ENCODE measurements at places on chromosomes 12 and 14.

GRCh38 chr14:98233656-98234055 lies 1038.3 kb downstream of the BCL11B start:
- no peaks in the 10 kb centered on the region for H3K36me3 ChIP-seq
- H3K27me3 ChIP-seq = no peaks in the 10 kb centered on the region
- no peak overlapping the region for H3K27ac ChIP-seq
- no peak for DNase-seq
- H3K4me3 ChIP-seq = no peak overlapping the region

DNA sequence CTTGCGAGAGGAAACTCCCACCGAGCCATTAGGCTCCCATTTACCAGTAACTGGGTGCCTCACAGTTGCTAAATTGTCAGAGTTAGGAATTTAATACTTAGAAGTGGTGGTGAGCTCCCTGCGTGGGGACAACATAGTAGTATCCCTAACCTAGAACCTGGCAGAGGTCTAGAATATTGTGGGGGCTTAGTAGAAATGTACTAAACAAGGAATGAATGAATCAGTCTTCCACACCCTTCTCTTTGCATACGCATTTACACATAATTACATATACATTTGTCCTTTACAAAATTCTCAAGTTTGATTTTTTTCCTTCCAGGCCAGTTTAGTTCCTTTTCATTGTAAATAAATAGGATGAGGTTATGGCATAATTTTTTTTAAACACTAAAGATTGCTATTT lies 24.1 kb downstream of the PELI2 start:
- DNase-seq = no peak
- no peak overlapping the region for H3K27ac ChIP-seq
- no peak overlapping the region for H3K4me3 ChIP-seq
- H3K36me3 ChIP-seq = no peaks in the 10 kb centered on the region
- H3K27me3 ChIP-seq = no peaks in the 10 kb centered on the region
- H3K4me1 ChIP-seq = peaks cover 4% of the 10 kb centered on the region

DNA sequence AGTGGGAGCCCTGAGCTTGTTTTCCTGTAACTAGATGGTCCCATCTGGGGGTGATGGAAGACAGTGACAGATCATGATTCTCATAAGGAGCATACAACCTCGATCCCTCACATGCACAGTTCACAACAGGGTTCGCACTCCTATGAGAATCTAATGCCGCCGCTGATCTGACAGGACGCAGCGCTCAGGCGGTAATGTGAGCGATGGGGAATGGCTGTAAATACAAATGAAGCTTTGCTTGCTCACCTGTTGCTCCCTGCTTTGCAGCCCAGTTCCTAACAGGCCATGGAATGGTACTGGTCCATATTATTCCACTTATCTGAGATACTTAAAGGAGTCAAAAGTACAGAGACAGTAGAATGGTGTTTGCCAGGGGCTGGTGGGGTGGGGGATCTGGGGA lies 9.9 kb upstream of the CEP83 start:
- no peaks in the 10 kb centered on the region for H3K27me3 ChIP-seq
- no peaks in the 10 kb centered on the region for H3K36me3 ChIP-seq
- no peak for DNase-seq
- no peaks in the 10 kb centered on the region for H3K4me1 ChIP-seq
- no peak overlapping the region for H3K4me3 ChIP-seq
- no peak overlapping the region for H3K27ac ChIP-seq

DNA sequence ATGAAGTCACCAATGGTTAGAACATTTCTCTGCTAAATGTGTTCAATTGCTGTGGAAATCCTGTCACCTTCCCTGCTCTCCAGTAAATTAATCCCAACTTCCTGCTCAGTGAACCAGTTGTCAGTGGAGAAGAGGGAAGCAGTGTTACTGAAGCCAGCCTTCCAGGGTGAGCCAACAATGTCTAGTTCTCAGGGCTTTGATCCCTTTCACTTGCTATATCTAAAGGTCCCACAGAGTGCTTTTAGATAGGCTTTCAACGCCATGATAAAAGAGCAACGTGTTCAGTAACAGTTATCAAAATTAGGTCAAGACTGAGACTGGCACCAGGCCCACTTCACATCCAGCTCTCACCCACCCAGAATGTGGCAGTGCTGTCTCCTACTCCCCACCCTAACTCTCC lies 139.7 kb downstream of the KCNH5 start:
- H3K36me3 ChIP-seq = no peaks in the 10 kb centered on the region
- DNase-seq = no peak
- H3K27ac ChIP-seq = no peak overlapping the region
- no peak overlapping the region for H3K4me3 ChIP-seq

DNA sequence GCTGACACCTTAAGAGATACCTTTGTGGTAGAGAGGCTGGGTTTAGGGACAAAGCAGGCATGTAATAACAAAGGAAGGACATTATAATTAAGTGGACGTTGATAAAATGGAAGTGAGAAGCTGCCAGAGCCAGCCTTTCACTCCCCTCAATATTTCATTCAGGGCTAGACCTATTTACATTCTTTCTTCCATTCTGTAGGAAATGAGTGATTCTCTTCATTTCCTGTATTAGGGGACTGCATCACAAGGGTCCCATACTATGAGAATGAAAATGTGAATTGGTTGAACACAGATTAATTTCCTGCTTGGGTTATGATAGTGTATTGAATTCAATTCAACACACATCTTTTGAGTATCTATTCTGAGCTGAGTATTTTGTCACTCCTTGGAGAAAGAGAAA lies 143.0 kb downstream of the OTOGL start:
- H3K4me3 ChIP-seq = no peak overlapping the region
- no peak for DNase-seq
- H3K27me3 ChIP-seq = no peaks in the 10 kb centered on the region

DNA sequence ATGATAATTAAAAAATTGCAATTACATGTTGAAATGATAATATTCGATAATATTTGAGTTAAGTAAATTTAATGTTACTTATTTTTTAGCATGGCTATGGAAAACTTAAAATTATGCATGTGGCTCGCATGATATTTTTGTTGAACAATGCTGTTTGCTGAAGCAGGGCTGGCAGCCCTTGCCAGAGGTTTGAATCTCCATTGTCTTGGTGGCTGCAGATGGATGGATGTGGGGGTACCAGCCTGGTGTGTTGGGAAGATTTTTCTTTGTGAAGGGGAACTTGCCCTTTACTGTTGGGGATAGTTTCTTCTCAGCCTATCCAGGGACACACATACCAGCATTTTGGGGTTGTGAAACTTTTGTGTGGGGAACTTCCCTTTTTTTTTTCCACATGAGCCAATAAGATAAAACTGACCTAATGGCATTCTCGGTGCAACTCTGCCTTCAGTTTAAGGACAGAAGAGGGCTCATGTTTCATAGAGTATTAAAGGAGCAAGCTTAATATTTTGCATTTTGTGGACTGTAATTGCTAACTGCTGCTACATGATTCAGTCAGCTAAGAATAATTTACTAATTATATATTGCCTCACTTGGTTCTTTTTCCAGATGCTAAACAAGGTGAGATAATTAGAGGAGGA lies 8.8 kb downstream of the RASSF3 start:
- H3K27me3 ChIP-seq = no peaks in the 10 kb centered on the region
- peaks cover 25% of the 10 kb centered on the region for H3K4me1 ChIP-seq
- H3K4me3 ChIP-seq = no peak overlapping the region
- H3K27ac ChIP-seq = peak overlapping the region; percentile 31

DNA sequence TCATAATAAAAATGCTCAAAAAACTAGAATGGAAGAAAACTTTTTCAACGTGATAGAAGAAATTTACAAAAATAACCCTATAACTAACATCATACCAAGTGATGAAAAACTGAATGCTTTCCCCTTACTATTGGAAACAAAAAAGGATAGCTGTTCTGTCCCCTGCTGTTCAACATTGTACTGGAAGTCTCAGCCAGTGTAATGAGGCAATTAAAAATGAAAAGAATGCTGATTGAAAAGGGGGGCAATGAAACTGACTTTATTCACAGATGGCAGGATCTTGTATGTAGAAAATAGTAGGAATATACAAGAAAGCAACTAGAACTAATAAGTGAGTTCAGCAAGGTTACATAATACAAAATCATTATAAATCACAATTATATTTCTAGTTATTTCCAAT lies 337.9 kb upstream of the KITLG start:
- H3K4me3 ChIP-seq = no peak overlapping the region
- no peaks in the 10 kb centered on the region for H3K27me3 ChIP-seq
- H3K4me1 ChIP-seq = peaks cover 5% of the 10 kb centered on the region

GRCh38 chr14:30034152-30034551 lies 106.5 kb upstream of the PRKD1 start:
- H3K27ac ChIP-seq = no peak overlapping the region
- no peaks in the 10 kb centered on the region for H3K27me3 ChIP-seq
- DNase-seq = no peak
- no peaks in the 10 kb centered on the region for H3K36me3 ChIP-seq

DNA sequence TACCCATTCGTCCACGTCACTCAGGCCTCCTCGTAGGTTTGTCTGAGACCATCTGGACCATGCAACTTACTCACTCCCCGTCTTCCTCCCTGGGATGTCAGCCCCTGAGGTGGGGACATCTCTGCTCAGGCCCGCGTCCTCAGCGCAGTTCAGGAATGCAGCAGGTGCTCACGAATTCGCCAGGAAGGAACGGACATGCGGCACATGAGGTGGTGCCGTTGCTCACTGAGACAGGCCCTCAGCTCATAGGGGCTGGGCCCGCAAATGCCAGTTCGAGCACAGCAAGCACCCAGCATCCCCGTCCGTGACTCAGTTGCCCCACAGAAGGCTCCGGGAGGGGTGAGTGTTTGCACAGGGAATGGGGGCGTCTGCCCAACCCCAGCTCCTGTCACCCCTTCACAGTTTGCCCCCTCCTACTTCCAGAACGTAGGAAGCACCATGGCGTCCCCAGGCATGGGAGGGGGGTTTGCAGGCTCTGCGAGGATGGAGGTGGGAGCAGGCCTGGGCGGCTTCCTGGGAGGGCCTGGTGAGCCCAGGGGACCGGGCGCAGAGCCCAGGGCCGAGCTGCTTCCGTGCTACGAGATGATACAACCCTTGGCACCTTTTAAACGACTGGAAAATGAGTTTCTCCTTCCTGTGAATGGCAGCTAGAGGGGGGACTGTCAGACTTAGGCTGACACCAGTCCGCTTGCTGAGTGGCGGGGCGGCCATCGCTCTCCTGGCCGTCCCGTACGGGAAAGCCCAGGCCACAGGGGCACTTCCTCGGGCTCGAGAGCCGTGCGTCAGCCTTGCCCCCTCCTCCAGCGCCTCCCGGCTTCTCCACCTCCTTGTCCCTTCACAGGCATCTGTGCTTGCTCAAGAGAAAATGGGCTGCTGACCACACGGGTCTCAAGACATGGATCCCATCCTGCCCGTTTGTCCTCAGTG lies 6.9 kb downstream of the GALNT9 start:
- peaks cover 11% of the 10 kb centered on the region for H3K4me1 ChIP-seq
- peaks cover 91% of the 10 kb centered on the region for H3K27me3 ChIP-seq
- no peaks in the 10 kb centered on the region for H3K36me3 ChIP-seq
- H3K4me3 ChIP-seq = no peak overlapping the region
- no peak for DNase-seq

GRCh38 chr14:96042248-96042930 lies 3.2 kb downstream of the C14orf132 start:
- peaks cover 6% of the 10 kb centered on the region for H3K27me3 ChIP-seq
- no peak overlapping the region for H3K27ac ChIP-seq
- H3K4me3 ChIP-seq = no peak overlapping the region

GRCh38 chr12:104692557-104693218 lies 235.9 kb downstream of the CHST11 start:
- H3K4me3 ChIP-seq = no peak overlapping the region
- no peak for DNase-seq
- no peaks in the 10 kb centered on the region for H3K4me1 ChIP-seq
- no peaks in the 10 kb centered on the region for H3K27me3 ChIP-seq
- H3K36me3 ChIP-seq = no peaks in the 10 kb centered on the region

- H3K36me3 ChIP-seq = no peaks in the 10 kb centered on the region
- H3K4me3 ChIP-seq = no peak overlapping the region
- DNase-seq = no peak
- H3K27me3 ChIP-seq = no peaks in the 10 kb centered on the region
- no peak overlapping the region for H3K27ac ChIP-seq
Observed at GRCh38 chr12:16307856-16308475, 30.5 kb upstream of the SLC15A5 start.

- no peaks in the 10 kb centered on the region for H3K36me3 ChIP-seq
- no peak for DNase-seq
- H3K4me3 ChIP-seq = no peak overlapping the region
- H3K4me1 ChIP-seq = no peaks in the 10 kb centered on the region
- no peak overlapping the region for H3K27ac ChIP-seq
Observed at GRCh38 chr14:93648440-93649168, 139.7 kb downstream of the PRIMA1 start.

DNA sequence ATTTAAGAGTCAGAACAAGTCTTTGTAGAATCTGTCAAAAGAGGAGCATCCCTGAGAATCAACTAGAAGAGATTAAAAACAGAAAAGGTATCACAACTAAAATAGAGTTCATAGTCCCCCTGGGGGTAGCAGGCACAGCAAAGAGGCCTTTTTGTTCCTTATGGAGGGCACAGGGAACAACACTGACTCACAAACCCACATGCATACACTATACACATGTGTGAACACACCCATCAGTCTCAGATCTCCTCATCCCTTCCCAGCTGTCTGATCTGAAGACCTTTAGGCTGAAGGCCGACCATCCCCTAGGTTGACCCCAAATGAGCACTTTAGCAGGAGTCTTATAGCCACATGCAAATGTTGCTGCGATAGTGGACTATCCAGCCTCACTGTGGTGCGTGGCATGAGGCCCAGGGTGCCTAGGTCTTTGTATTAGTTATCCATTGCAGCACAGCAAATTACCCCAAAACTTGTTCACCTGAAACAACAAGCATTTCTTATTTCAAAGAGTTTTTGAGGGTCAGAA lies 236.7 kb upstream of the EGLN3 start:
- no peaks in the 10 kb centered on the region for H3K27me3 ChIP-seq
- no peaks in the 10 kb centered on the region for H3K4me1 ChIP-seq
- no peak overlapping the region for H3K4me3 ChIP-seq
- H3K27ac ChIP-seq = no peak overlapping the region

GRCh38 chr14:99875421-99875820 lies 82.2 kb downstream of the EML1 start:
- no peak overlapping the region for H3K4me3 ChIP-seq
- H3K27ac ChIP-seq = no peak overlapping the region
- H3K36me3 ChIP-seq = no peaks in the 10 kb centered on the region
- H3K27me3 ChIP-seq = no peaks in the 10 kb centered on the region
- DNase-seq = no peak

Data from suprapubic skin (tissue), 4 donors.